ENCODE measurements at places on chromosomes 7 and 10.

DNA sequence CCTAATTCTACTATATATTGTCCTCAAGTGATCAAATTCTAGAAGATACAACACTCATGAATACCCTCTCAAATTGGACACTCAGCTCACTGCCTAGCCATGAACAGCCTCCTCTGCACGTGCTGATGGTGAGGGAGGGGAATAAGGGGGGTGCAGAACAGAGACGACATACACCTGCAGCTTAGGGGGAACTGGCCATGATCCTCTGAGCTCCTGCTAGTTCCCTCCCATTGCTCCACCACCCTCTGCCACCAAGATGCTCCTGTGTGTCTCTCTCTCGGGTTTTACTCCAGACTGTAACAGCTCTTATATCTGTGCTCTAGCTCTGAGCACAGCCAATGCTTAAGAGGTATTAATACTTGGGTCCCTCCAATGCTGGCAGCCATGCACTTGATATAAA, 70.7 kb downstream of the VOPP1 start:
- DNase-seq: no peak

- no peak for DNase-seq
Measured at GRCh38 chr10:96626795-96627194, 40.0 kb upstream of the TM9SF3 start.

GRCh38 chr7:126657599-126658358, 595.0 kb downstream of the GRM8 start:
- no peak for DNase-seq

- peak; percentile 47 for DNase-seq
Measured at GRCh38 chr7:74617180-74617744, 40.3 kb upstream of the GTF2I start.

DNA sequence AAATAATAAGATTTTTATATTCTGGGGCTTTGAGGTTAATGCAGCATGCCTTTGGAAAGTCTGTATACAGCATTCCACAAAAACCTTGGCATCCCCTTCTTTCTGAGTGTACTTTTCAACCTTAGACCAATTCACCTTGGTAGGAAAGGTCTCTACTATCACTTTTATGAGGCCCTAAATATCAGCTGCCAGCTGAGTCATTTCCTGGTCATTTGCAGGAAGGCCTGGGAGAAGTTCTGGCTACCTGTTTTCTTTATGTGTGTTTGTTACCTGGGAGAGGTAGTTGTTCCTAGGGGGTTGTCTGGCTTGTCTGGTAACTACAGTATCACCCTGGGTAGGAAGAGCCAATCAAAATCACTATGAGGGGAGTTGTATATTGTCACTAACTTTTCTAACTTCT, 4.1 kb downstream of the SPAM1 start:
- DNase-seq: no peak

GRCh38 chr10:22617051-22617450, 97.3 kb downstream of the PIP4K2A start:
- DNase-seq: no peak

DNA sequence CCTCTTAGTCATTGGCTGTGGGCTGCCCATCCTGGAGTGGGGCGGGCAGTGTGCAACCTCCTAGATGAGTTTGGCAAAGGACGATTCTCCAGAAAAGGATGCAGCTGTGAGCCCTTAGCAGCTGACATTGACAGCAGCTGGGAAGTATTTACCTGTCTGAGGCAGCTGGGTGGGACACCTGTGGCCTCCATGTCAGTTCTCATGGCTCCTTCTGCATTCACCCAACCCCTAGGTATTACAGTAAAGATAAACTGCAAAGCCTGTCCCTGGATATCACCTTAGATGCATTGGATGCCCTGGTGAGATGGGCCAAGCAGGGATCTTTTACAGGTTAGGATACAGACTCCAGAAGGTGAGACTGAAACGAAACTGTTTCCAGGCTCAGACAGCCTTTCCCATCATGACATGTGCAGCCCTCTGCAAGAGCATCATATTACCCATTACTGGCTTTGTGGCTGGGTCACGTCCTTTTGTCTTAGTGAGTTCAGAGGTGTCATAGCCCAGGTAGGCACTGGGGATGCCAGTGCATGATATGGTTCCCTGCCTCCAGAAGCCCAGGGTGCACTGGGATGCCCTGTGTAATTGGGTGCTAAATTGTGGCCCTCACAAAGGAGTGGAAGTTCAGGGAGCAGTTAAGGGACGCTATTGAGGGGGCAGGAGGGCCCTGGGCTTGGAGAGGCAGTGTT, 28.9 kb downstream of the MINDY4 start:
- no peak for DNase-seq

DNA sequence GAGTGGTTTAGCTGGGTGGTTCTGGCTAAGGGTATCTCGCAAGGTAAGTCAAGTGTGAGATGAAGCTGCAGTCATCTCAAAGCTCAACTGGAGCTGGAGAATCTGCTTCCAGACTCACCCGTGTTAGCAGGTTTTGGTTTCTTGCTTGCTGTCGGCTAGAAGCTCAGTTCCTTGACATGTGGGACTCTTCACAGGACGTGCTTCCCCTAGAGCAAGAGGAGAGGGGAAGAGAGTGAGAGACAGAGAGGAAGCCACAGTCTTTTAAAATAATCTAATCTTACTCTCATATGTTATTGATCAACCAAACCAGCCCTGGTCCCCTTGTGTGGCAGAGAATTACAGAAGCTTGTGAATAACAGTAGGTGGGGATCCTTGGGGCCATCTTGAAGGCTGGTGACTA, 199.5 kb downstream of the REEP3 start:
- DNase-seq: no peak

DNA sequence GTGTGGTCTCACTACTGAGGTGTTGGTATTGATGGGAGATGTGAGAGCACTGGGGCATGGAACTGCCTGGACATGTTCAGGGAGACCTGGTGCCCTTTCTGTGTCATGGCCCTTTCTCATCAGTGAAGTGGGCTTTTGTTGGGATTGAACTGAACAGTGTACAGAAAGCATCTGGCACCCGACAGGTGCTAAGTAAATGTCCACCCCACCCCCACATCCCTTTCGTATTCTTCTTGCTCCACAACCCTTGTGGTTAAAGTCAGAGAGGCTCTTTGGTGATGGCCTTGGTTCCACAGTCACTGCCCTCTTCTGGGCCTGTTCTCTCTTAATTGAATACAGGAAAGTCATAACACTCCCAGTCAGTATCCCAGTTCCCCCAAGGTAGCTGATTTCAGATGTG, 5.4 kb downstream of the NOM1 start:
- no peak for DNase-seq

- peak; percentile 63 for DNase-seq
Measured at GRCh38 chr10:106777841-106778240, 386.7 kb downstream of the SORCS1 start.

- DNase-seq: peak; percentile 23
Measured at GRCh38 chr10:21975378-21975990, 28.0 kb downstream of the DNAJC1 start.

GRCh38 chr10:14385596-14386593, 55.2 kb upstream of the FRMD4A start:
- DNase-seq: no peak

GRCh38 chr7:156356551-156356950, 284.0 kb upstream of the RNF32 start:
- DNase-seq: no peak

GRCh38 chr10:1600861-1601260, 136.5 kb downstream of the ADARB2 start:
- DNase-seq: no peak

DNA sequence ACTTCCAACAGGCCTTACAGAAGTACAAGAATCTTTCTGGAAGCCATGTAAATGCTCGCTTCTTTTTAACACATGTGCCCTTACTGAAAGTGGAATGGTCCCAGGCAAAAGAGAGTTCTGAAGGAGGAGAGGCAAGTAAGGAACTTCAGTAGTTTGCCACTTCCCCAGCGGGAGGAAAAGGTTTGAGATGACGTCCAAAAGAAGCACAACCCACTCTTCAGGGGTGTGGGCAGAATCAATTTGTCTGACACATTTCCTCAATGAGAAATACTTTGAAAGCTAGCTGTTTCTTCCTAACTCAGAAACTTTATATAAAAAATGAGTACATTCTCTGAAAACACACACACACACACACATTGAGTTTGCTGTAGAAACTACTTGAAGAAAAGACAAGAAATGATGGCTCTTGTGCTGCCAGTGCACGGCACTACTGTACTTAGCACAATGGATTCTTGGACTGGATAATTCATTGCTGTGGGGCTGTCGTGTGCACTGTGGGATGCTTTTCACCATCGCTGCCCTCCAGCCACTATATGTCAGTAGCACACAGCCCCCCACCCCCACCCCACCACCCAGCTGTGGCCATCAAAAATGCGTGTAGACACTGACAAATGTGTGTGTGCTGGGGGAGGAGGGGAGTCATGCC, 183.0 kb downstream of the SRPK2 start:
- DNase-seq: peak; percentile 37

DNA sequence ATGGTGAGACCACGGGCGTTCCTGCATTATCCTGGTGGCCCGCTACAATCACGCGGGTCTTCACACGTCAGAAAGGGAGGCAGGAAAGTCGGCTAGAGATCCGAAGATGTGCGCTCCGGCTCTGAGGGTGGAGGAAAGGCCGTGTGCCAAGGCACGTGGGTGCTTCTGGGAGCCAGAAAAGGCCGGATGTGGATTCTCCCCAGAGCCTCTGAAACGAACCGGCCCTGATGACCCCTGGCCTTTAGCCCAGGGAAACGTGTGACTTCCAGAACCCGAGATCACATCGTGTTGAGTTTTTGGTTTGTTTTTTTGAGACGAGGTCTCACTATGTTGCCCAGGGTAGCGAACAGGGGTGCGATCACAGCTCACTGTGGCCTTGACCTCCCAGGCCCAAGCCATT, 244.2 kb downstream of the ELFN1 start:
- no peak for DNase-seq

- no peak for DNase-seq
Measured at GRCh38 chr7:129368389-129368986, 65.7 kb upstream of the STRIP2 start.

- no peak for DNase-seq
Measured at GRCh38 chr10:73219384-73219783, 27.7 kb downstream of the DNAJC9 start.

GRCh38 chr7:87564296-87564963, 36.3 kb downstream of the ABCB1 start:
- DNase-seq: peak; percentile 11

DNA sequence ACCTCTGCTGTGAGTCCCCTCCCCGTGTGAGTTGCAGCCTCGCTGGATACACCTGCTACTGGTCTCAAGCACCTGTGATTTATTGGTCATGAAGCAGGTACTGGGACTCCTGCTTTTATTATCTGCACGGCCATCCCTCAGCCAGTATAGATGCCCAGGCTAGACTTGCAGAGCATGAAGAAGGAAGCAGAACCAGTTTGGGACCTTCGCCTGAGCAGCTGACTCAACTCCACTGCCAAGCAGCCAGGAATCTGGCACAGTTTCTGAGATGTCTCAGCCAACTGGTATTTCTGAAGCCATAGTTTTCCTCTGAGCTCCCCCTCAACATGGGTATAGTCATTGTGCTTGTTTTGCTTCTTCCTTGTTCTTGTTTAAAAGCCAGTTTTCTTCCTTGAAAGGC, 28.0 kb upstream of the SLC39A12 start:
- DNase-seq: no peak

DNA sequence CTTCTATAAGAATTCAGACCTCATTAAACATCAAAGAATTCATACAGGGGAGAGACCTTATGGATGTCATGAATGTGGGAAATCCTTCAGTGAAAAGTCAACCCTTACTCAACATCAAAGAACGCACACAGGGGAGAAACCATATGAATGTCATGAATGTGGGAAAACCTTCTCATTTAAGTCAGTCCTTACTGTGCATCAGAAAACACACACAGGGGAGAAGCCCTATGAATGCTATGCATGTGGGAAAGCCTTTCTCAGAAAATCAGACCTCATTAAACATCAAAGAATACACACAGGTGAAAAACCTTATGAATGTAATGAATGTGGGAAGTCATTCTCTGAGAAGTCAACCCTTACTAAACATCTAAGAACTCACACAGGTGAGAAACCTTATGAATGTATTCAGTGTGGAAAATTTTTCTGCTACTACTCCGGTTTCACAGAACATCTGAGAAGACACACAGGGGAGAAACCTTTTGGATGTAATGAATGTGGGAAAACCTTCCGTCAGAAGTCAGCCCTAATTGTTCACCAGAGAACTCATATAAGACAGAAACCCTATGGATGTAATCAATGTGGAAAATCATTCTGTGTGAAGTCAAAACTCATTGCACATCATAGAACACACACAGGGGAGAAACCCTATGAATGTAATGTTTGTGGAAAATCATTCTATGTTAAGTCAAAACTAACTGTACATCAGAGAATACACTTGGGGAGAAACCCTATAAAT, 24.1 kb downstream of the ZNF37A start:
- DNase-seq: no peak

- DNase-seq: no peak
Measured at GRCh38 chr10:132461683-132462231, 64.8 kb downstream of the PWWP2B start.

DNA sequence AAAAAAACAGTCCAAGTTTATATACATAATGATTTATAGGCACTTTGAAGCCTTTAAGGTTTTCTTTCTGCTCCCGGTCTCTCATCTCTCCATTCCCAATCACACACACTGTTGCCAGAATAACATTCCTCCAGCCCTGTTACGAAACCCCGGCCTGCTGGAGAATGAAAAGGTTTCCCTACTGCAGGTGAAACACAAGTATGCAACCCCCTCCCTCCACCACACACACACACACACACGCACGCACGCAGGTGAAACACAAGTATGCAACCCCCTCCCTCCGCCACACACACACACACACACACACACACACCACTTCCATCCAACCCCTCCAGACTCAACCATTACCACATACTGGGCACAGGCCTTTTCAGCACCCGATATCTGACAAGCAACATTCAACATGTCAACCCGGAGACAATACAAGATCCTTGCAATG, 87.5 kb downstream of the PARD3 start:
- no peak for DNase-seq

GRCh38 chr10:66926841-66927240, 1.0 kb downstream of the LRRTM3 start:
- DNase-seq: no peak

DNA sequence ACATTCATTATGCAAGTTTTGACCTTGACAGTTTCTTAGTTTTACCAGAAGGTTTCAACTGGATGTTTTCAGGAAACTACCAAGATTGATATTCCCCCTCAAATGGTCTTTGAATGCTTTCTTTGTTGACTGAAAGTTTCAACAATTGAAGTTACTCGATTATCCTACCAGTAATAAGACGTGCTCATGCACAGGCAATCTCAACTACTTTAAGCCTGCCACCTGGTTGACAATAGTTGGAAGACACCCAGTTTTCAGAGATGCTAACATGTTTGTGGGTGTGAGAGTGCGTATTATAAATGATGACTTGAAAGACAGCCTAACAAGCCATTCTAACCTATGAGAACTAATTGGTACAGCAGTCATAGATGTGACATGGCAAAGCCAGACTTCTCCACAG, 73.4 kb upstream of the ITPRID1 start:
- DNase-seq: no peak

GRCh38 chr7:47474937-47475879, 106.7 kb downstream of the TNS3 start:
- DNase-seq: peak; percentile 55

- DNase-seq: peak; percentile 60
Measured at GRCh38 chr10:69516316-69516715, 56.9 kb downstream of the NEUROG3 start.
